Mucosa of gallbladder (tissue), 1 donor: ENCODE measurements at places on chromosomes 4 and X. TPM values are rescaled to one million over a fixed set of nuclear protein-coding genes. Genes with fewer than 3 reads are reported as not detected.

HMX1 gene
- not detected for total RNA-seq

FAM156B gene
- total RNA-seq = 12.4 TPM

L1CAM gene
- total RNA-seq = 10.0 TPM

UGT8 gene
- total RNA-seq = 72.8 TPM

FREM3 gene
- 0.12 TPM for total RNA-seq

KDM6A gene
- total RNA-seq = 41.1 TPM

PHEX gene
- 1.1 TPM for total RNA-seq

MND1 gene
- total RNA-seq = 1.7 TPM

HAND2 gene
- total RNA-seq = 104 TPM

MTTP gene
- 3.8 TPM for total RNA-seq

FHIP1A gene
- total RNA-seq = 17.7 TPM

DNA sequence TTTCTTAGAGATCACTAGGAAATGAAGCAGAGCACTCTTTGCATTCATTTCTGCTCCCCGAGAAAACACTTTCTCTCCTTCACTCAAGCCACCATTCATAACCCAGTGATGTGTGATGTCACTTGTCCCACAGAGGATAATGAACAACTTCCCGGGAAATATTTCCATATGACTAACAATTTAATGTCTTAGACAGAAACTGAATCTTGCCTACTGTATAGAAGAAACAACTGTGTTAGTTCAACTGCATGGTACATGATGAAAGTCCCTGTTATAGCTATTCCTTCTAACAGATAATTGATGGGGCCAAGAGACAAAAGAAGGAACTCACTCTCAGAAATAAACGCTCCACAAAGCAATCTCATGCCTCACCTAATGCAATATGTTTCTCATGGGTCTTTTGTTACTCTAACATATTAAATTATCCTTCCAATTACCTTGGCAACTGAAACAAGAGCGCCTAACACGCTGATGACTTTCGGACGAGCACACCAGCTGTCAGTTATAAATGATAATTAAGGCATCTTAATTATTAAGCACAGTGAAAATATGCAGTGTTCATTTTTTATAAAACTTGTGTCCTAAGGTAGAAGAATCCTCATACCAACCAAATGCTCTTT, 113.7 kb upstream of the TLR3 start:
- no peak for DNase-seq

- no peak for DNase-seq
Measured at GRCh38 chr4:102678107-102678506, 82.7 kb downstream of the MANBA start.

DNA sequence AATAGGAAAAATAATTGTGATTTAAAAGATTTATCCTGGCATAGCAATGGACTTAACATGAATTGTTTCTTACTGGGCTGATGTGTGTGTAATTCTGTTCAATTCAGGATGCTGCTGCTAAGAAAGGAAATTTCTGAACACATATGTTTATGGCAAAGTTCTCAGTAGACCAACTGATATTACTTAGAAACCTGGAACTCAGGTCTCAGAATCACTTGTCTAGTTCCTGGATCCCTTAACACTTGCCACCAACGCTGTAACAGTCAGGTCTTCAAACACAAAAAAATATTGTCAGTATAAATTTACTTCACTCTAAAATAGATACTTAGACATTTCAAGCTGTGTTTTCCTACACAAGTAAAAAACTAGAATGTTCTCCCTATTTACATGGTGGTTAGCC, 5.5 kb downstream of the CASP3 start:
- DNase-seq = no peak

DNA sequence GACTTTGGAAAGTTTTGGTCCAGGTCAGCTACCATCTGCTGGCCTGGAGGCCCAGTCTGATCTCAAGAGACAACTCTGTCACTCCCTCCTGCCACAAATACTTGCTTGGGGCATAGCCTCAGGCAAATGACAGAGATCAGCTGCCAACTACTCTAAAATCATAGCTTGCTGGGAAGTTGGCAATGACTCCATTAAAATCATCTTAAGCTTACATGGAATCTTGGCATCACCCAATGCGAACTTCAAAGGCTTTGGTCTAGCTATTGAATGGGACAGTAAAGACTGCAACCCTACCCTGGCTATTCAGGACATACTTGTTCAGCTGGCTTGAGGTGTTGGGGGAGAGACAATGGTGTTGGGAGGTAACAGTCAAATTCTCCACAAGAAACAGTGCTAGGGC, 7.0 kb upstream of the USO1 start:
- no peak for DNase-seq

DNA sequence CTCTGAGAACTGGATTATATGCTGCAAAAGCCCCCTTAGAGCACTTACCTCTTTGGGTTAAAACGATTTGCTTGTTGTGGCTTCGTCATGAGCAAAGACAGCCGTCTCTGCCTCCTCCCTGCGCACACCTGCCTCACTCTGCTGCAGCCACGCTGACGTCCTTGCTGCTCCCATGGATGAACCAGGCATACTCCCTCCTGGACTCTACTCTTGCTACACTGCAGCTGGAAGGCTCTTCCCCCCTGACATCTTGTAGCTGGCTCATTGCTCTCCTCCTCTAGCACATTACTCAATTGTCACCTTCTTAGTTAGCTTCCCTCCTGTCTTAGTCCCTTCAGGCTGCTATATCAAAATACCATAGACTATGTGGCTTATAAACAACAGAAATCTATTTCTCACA, 59.3 kb downstream of the FAM114A1 start:
- DNase-seq = no peak

GRCh38 chr4:82747686-82748575, 50.7 kb downstream of the SCD5 start:
- DNase-seq = no peak

- no peak for DNase-seq
Measured at GRCh38 chr4:132763465-132763864, 385.6 kb upstream of the PCDH10 start.

DNA sequence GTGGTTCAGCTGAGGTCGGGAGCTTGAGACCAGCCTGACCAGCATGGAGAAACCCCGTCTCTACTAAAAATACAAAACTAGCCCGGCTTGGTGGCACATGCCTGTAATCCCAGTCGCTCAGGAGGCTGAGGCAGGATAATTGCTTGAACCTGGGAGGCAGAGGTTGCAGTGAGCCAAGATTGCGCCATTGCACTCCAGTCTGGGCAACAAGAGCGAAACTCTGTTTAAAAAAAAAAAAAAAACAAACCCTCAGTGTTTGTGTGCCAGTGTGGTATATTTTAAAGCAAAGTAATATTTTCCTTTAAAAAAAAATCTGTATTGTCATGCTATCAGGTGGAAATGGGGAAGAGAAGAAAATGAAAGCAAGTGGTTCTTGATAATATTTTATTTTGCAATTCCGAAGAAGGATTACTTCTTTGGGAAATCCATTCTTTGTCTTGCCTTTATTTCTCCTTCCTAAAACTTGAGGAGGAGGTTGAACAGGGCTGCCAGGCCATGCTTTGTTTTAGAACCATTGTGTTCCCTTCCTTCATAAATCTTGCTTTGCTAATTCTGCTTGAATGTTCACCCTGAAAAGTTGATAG, 14.4 kb downstream of the ALG13 start:
- no peak for DNase-seq

DNA sequence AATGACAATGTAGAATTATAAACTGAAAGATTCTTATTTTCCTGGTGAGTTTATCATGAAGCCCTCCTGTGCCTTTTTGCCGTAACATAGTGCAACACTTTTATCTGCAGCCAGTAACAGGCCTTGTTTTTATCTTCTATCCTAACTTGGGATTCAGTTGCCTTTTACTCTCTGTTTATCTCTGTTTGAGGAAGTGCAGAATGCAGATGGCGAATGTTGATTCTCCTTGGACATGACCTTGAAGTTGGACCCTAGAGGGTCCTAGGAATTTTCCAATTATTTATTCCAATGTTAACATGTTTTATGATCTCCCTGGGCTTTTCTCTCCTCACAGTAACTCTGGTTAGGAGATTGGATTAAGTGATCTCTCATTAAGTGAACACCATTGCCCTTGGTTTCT, 165.0 kb downstream of the FMR1NB start:
- no peak for DNase-seq

DNA sequence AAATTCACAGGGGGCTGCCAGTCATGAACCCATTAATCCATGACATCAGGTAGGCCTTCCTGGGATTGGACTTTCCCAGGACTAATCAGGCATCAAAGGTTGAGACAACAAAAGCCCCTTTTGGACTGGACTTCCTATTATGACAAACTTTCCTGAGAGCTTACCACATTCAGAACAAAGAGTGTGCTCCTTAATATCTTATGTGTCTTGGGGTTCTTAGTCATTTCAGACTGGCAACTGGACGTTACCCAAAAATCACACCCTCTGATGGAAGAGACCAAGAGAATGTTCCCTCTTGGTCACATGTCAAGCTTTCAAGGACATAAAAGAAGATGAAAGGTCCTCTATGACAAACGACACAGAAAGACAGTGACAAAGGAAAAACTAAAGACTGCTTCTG, 31.6 kb upstream of the PPP1R2C start:
- no peak for DNase-seq

GRCh38 chr4:704198-704891, 1.3 kb upstream of the PCGF3 start:
- no peak for DNase-seq

DNA sequence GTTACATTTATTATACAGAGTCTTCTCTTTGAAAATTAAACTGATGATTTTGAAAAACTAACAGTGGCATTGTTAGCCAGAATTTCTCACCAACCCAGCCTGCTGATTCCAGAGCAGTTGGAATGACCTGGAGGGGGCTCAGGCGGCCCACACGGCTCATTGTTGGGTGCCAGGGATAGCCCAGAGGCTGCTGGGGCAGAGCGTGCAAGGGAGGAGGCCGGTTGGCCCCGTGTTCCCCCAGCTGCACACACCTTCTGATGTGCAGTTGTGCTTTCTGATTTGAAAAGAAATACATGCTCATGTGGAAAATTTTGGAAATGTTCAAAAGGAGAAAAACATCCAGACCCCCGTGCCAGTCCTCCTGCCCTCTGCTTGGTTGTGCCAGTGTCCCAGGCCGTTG, 20.6 kb downstream of the WFS1 start:
- no peak for DNase-seq

- no peak for DNase-seq
Measured at GRCh38 chr4:10134141-10134540, 17.5 kb upstream of the WDR1 start.

DNA sequence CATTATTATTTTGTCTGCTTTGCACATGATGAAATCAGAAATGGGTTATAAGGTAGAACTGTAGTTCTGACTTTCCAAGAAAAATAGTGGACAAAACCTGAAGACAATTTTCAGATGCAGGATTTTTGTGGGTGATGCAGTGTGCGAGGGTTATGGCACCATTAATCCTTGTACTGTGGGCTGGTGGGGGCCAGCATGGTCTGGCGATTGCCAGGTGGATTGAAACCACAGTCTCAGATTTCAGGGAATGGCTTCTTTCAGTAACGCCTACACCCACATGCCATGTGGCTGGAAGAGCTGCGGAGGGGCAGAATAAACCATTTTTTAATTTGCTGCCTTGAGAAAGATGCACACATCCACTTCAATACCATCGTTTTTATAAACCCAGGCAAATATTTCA, 150.5 kb downstream of the ARSF start:
- no peak for DNase-seq

DNA sequence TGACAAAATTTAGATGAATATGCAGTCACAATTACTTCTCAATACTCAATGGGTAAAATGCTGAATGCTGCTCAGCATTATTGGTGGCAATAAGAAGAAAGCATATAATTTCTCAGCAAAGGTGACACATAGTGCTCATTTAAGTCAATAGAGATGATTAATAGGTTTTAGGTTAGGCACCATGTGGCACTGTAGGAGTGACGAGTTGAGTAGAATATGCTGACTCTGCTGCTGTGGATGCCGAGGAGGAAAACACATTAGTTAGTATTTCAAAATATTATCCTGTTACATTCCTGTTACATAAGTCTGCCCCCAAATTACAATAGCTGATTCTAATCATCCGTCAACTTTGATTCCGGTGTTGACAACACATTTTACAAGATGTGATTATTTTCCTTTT, 13.7 kb upstream of the CXCL5 start:
- no peak for DNase-seq

- no peak for DNase-seq
Measured at GRCh38 chr4:6469898-6470501, 2.4 kb downstream of the PPP2R2C start.

DNA sequence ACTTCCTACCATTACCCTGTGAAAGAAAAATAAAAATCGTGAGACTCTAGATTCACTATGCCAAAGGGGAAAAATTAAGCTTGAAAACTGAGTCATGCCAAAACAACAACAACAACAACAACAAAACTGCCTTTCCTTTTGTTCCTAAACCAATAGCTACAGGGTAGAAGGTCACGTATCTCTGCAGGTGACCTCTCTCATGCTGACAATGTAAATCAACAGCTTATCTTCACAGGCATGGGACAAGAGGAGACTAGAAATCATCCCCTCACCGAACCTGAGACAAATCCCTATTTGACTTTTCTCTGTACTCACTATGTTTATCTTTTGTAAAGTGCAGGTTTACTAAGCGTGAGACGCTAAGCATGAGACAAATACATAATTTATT, 20.5 kb upstream of the AADAT start:
- DNase-seq = no peak

DNA sequence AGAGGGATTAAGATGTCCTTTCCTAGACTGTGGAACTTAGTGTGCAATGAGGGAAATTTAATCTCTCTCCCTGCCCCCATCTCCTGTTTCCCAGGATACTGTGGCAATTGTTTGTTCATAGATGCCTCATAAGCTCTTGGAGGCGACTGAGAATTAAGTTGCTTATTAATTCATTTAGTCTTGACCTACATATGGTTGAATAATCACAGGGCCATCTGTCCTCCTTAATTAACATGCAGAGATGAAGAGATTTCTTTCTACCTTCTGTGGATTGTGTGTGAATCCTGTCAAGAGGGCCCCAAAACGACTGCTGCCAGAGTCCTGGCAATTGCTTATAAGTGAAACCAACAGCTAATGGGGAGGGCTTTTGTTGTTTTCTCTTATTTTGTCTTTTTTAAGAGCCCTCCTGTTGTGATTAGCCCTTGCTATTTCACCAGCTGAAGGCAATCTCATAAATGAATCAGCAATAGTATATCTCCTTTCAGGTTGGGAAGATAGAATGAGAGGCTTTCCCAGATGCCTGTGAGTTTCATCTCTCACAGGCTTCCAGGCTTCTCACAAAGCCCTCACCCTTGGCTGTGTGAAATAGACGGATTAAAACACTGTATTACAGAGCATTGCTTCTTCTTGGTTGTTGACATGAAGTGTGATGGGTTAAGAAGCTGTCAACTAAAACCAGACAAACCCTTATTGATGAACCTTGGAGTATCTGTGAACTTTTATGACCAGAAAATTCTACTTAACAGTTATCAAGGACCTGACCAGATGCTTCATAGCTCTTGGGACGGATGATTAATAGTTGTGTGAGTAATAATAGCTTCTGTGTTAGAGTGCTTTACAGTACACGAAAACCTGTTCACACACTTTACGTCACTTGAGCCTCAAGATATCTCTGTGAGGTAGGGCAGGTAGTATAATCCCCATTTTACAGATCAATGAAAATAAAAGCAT, 58.5 kb downstream of the PGRMC2 start:
- no peak for DNase-seq
